Mesothelial cell of epicardium (in vitro differentiated cells): ENCODE measurements at places on chromosomes 1 and 21.

GRCh38 chr1:41742219-41742618, 176.5 kb downstream of the HIVEP3 start:
- no peak for DNase-seq

- DNase-seq, result no peak
Observed at GRCh38 chr1:243729956-243730355, 120.1 kb downstream of the AKT3 start.

- DNase-seq, result no peak
Observed at GRCh38 chr21:45874716-45875415, 106.7 kb upstream of the COL6A1 start.

GRCh38 chr21:34020005-34020847, 53.2 kb upstream of the MRPS6 start:
- no peak for DNase-seq

- no peak for DNase-seq
Observed at GRCh38 chr1:118321840-118322239, 136.8 kb upstream of the SPAG17 start.
